ENCODE measurements at places on chromosomes 13 and 19.

GRCh38 chr13:69109891-69110525, 997.6 kb upstream of the ATXN8OS start:
- no peak for DNase-seq

DNA sequence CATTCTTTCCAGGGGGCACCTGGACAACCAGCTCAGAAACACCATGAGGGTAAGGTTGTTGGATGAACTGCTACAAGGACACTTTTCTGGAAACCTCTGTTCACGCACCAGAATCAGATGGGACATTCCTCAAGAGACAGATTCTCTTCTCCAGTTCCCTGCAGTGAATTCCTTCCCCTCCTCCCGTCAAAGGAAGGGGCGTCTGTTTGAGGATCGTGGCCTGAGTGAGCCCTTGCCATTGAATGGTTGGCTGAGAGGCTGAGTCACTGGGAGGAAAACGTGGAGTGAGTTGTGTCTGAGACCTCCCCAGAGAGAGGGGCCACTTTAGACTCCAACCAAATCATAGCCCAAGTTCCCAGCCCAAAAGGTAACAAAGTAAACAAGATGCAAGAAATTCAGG, 79.4 kb upstream of the ZNF507 start:
- DNase-seq, result no peak

DNA sequence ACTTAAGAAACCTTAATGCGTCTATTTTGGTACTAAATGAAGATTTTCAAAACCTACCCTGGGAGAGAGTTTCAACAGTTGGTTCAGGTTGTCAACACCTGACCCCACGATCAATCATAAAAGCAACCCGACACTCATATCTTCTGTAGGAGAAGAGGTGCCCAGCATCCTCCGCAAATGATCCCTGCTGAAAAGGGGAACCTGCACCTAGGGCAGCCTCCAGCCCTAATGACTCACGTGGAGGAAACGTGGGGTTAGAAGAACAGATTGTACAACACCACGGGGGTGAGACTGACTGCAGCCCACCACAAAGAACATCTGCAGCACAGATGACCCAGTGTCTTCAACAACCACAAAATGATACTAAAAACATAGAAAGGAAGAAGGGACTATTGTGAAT, 116.3 kb downstream of the RAB20 start:
- no peak for DNase-seq

- DNase-seq, result no peak
Measured at GRCh38 chr19:23160766-23161165, 43.9 kb downstream of the ZNF730 start.

DNA sequence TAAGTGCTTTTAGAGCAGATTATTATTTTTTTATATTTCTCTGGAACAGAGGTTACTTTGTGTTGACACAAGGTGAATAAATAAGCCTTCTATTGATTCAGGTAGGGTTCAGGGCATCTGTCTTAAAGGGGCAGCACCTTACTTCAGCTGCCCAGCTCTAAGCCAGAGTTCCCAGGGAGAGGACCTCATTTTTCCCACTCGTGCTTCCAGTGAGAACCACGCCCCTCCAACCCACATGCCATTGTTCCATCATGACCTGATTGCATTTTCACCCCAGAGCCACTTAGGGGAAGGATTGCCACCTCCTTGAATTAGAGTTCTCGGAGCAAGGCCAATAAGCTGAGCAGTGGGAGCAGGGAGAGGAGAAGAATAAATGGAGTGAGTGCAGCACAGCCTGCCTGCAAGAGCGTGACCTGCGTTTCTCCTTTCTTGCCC, 104.3 kb upstream of the FRY start:
- no peak for DNase-seq

DNA sequence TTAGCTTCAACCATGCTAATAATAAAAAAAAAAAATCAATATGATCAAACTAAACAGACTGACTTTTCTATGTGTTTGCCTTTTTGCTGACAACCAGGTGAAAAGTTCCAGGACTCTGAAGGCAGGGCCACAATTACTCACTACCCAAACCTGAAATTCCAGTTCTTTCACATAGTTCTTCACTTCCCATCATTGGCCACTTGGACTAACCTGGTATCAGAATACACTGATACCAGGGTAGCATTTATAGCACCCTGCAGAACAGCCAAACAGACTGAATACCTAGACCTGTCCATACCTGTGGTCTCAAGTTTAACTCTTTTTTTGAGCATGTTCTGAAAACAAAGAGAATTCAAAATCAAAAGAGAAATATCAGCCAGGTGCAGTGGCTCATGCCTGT, 25.1 kb downstream of the ELF1 start:
- DNase-seq, result no peak

DNA sequence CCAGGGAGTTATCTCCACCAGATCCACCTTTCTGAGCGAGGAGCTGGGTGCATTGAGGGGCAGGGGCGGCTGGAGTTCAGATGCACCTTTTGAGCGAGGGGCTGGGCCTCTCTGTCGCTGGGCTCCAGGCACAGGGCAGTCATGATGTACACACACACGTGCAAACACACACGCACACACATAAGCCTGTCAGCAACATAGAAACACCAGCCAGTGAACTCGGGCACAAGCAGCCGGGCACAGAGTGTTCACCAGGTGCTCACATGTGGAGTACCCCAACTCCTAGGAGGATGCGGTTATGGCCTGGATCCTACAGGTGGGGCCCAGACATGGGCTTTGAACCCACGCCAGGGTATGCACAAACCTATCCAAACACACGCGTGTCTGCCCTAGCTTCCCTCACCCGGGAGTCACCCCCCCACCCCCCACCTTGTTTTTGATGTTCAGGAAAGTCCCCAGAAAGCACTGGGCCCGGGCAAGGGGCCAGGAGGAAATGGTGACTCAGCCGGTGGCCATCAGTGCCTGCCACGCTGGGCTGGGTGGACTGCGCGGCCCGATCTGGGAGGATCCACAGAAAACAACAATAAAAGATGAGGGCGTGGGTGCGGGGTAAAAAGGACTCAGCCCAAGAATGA, 13.3 kb downstream of the ARRDC2 start:
- DNase-seq, result peak; percentile 91

DNA sequence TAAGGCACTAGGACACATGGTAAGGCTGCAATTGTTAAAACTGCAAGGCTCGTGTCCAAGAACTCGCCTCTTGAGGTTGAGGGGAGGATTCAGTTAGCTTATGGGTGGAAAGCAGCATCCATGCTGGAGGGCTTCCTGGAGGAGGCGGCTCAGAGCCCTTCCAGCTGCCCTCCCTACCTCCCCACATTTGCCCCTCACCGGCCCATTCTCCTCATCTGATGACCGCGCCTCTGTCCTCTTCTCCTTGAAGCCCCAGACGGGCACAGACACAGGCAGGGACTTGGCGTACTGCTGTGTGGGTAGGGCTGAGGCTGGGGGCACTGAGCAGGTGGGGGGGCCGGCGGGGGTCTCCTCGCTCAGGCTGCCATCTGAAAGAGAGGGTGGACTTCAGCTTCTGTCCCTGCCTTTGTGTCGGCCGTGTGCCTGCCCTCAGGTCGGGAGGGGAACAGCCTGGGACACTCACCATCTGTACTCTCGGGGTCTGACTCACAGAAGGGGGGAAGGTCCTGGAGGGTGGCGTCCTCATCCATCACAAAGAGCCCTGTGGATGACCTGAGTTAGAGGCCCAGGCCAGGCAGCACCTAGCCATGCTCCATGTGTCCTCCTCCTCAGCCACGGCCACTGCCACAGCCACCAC, 4.1 kb upstream of the PNKP start:
- no peak for DNase-seq

GRCh38 chr19:34983786-34984185, 16.3 kb upstream of the GRAMD1A start:
- DNase-seq, result no peak

GRCh38 chr13:88085036-88085435, 413.9 kb downstream of the SLITRK5 start:
- DNase-seq, result no peak

GRCh38 chr13:107203146-107203847, 635.4 kb upstream of the ARGLU1 start:
- DNase-seq, result peak; percentile 86

DNA sequence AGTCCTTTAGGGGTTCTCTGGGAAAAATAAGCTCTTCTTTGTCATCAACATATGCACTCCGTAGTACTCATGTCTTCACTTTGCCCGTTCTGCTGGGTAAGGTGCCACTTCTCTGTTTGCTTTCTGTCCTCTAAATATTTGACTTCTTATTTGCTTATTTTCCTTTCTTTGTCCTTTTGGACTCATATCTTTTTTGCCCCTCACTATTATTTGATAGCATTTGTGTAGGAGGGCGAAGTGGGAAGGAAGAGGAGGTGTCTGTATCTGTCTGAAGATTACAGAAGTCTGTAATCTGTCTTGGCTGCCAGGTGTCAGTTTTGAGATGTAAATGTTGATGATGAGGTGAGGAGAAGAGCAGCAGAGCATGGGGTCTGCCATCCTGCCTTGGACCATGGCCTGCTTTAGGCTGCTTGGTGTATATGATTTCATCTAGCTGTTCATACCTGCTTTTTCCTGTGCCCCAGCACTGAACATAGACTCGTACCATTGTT, 30.8 kb downstream of the USPL1 start:
- DNase-seq, result no peak

- peak; percentile 81 for DNase-seq
Measured at GRCh38 chr13:79937771-79938216, 403.1 kb downstream of the SPRY2 start.

DNA sequence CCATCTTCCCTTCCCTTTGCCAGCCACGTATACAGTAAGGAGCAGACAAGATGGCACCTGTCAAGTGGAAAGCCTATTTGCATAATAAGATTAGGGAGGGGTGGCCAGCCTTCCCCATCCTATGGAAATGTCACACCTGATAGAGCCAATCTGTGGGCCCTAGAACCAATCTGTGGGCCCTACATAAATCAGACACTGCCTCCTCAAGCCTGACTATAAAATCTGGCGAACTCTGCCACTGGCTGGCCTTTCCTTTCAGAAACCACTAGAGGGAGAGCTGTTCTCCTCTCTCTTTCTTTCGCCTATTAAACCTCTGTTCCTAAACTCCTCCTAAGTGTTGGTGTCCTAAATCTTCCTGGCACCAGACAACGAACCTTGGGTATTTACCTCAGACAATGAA, 231.5 kb upstream of the KLHL1 start:
- no peak for DNase-seq

- DNase-seq, result no peak
Measured at GRCh38 chr13:110014719-110015118, 228.3 kb upstream of the IRS2 start.

- no peak for DNase-seq
Measured at GRCh38 chr19:33348301-33349010, 25.1 kb upstream of the CEBPG start.

DNA sequence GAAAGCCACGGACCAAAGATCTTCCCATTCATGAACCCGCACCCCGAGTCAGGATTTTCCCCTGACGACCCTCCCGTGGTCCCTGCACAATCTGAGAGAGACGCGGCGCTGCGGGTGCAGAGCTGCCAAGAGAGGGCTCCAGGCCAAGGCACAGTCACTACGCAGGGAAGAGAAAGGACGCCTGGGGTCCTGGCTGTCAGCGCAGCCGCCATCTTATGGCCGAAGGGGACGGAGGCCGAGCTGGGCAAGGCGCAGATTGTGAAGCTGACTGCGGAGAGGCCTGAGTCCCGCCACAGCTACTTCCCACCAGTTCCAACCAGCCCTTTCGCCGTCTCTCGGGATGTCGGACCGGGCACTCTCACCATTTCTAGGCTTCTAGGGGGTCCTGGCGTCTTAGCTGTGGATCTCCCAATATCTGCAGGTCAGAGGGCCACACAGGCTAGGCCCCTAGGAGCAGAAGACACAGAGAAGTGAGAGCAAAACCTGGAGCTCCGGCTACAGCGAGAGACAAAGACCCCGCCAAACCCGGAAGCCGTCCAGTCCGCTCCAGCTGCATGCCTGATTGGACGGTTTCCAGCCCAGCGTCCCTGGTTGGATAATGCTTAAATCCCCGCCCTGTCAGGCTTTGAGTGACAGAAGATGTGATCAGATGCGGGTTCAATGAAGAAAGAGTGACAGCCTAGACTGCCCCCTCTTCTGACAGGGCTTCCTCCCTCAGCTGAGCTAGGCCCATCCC, at the start of gene ZNF100:
Gene ZNF100 (minus strand): TSS at position 515 of the 736 bp plus-strand sequence. CDS start 150 bp downstream, at position 365.
- peak; percentile 88 for DNase-seq

GRCh38 chr13:44273991-44274770, 99.4 kb upstream of the SERP2 start:
- DNase-seq, result no peak

GRCh38 chr19:48044561-48044960, 682 bp upstream of the CABP5 start:
- DNase-seq, result no peak

- no peak for DNase-seq
Measured at GRCh38 chr19:35733180-35734125, 8.8 kb downstream of the IGFLR1 start.

DNA sequence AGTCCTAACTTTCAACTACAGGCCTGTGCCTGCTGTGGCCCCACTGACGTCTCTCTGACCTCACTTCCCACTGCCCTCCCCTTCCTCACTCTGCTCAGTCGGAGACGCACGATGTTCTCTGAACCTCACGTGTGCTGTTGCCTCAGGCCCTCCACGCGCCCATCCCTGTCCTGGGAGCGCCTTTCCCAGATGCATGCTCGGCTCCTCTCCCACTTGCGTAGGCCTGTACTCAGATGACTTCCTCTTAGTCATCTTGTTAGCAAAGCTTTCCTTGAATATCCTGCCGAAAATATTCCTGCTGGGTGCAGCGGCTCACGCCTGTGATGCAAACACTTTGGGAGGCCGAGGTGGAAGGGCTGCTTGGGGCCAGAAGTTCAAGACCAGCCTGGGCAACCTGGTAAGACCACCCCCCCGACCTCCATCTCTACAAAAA, 9.3 kb upstream of the SYT5 start:
- peak; percentile 92 for DNase-seq

GRCh38 chr13:36445891-36446351, 13.6 kb downstream of the CCNA1 start:
- DNase-seq, result peak; percentile 60

- DNase-seq, result peak; percentile 7
Measured at GRCh38 chr13:93118081-93118615, 108.5 kb upstream of the GPC6 start.

DNA sequence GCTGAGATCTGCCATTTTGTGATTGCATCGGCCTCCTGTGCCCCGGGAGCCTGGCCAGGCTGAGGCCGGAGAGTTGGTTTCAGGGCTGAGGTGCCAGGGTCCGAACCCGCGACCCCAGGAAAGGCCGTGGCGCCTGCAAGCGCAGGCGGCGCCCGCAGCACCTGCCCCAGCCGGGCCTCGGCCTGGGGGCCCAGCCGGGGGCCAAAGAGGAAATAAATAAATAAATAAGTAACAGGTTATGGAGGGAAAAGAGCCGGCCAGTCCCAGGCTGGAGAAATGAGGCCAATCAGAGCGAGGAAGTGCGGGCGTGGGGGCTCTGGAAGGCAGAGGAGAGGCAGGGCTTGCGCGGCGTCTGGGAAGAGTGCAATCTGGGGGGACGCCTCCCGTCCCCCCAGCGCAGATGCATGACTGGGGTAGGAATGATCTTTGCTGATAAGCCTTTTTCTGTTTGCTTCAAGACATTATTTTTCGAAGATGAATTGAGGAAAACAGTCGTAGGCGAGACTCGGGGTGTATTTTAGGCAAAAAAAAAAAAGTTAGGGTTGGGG, 145.6 kb upstream of the ZNF536 start:
- no peak for DNase-seq

GRCh38 chr13:109939838-109940237, 153.5 kb upstream of the IRS2 start:
- DNase-seq, result no peak

GRCh38 chr13:102911336-102911735, 65.5 kb downstream of the ERCC5 start:
- DNase-seq, result no peak

GRCh38 chr19:29596885-29597525, 9.1 kb upstream of the POP4 start:
- peak; percentile 17 for DNase-seq

GRCh38 chr19:28466107-28467045, 746.6 kb downstream of the UQCRFS1 start:
- DNase-seq, result peak; percentile 49

- no peak for DNase-seq
Measured at GRCh38 chr19:39424934-39425333, 10.8 kb downstream of the RPS16 start.
